ENCODE measurements at places on chromosomes 1 and 21.

- DNase-seq, result no peak
Observed at GRCh38 chr21:36516281-36516680, 36.4 kb upstream of the CLDN14 start.

GRCh38 chr1:244054924-244055263 lies 3.8 kb downstream of the ZBTB18 start:
- no peak for DNase-seq

GRCh38 chr1:5640845-5641244 lies 351.4 kb downstream of the NPHP4 start:
- DNase-seq, result no peak

DNA sequence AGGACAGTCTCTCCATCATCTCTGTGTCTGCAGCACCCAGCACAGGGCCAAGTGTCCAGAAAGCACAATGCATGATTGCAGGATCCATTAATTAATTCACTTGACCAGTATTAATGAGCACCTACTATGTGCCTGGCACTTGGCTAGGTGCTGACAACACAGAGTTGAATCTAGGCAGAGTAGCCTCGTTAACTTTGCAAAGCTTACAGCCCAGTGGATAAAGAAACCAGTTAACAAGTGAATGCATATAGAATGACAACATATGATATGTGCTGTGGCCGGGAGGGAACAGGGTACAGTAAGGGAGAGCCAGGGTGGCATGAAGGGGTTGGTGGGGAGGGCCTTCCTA lies 10.9 kb downstream of the SLC1A7 start:
- DNase-seq, result no peak

DNA sequence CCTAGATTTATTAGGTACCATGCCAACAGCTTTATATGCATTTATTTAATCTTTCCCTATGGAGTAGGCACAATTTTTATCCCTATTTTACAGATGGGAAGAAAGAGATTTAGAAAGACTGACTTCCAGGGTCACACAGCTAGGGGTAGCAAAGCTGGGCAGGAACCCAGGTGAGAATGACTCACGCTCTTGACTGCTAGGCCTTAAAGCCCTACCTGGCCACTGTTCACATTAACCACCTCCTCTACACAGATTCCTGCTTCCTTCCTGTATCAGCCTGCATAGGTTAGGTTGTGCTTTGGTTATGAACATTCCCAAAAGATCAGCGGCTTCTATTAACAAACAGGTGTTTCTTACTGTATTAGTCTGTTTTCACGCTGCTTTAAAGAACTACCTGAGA lies 53.2 kb downstream of the DNAJC6 start:
- no peak for DNase-seq

DNA sequence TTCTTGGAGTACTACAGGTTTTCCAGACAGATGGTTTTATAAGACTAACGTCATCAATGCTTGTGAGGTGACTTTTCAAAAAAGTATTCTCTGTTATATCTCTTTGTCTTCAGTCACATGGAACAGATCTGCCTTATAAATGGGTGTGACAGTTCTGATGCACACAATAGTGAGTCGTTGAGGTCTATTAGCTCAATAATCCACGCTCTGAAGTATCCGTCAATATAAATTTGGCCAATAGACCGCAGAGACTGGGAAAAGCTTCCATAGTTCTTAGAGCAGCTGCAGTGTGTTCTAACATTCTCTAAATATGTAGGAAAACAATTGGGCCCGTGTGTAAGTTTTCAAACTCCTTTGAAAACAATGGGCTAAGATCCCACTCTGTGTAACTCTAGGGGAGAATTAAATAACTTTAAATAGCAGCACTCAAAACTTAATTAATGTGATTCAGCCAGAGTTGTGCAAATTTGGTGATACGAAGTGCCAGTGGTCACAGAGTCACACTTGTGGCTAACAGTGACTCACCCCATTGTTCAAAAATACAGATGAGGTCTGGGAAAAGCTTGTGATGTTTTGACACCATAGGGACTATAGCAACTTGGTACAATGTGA lies 316.0 kb downstream of the LMO4 start:
- no peak for DNase-seq

DNA sequence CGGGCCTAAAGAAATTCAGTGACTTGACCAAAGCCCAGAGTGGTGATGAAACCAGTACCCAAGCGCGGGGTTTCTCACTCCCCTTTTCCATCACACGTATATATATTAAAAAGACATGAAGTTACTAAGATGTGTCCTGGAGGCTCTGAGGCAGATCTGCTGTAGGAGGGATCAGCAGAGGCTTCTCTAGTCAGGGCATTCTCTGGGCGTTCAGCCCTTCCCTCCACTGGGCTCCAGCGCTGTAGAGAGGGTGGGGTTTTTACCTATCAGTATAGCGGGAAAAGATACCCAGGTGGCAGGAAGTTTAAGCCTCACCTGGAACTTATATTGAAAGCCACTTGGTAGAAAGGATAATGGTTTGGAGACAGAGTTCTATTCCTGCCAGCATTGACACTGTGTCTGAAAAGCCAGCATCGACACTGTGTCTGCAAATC lies 862 bp upstream of the PLEKHO1 start:
- DNase-seq, result no peak

DNA sequence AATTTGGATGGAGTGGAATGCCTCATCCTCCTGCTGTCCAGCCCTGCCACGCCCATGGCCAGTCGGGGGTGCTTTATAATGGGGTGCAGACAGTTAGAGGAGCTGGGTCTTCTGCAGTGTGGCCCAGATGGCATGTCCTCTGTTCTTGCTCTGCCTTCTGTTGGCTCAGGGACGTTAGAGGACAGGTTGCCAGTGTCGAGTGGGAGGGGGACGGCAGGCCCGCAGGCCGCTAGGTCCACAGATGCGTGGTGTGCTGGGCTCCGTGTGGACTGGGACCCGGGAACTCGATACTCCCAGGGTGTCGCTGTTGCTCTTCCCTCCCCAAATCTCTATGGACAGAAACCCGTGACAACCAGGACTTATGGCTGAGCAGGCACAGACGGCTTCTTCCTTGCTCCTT lies 33.3 kb downstream of the SIM2 start:
- DNase-seq, result no peak

DNA sequence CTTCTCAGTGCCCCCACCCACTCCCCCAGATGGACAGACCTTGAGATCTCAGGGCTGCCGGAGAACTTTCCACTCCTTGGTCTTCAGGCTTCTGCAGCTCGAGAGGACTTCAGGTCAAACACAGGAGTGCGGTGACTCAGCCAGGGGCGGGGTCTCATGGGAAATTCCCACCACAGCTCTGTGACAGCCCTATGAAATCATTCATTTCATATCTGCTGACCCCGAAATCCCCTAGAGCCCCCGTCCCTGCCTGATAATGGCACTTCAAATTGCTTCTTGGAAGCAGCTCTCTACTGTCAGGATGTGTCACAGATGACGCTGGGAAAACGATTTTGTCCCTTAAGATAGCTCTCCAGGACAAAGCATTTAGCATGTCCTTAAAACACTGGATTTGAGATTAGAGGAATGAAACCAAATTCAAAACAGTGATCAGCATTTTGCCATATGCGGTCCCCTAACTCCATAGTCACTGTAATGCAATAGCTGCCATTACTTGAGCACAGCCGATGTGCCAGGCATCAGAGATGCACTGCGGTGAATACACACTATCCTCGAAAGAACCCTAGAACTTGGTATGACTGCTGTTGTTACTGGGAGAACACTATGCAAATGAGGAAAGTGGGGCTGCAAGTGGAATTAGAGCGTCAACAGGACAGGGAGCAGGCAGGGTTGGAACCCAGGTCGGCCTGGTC lies at the start of gene TNFRSF9:
TSS of gene TNFRSF9 (minus strand) at position 95 of the 692 bp plus-strand sequence. CDS start 845 bp downstream, outside the sequence.
- no peak for DNase-seq

Measured in posterior cingulate gyrus (tissue), 11 donors.